ENCODE measurements at places on chromosomes 12 and 14.

DNA sequence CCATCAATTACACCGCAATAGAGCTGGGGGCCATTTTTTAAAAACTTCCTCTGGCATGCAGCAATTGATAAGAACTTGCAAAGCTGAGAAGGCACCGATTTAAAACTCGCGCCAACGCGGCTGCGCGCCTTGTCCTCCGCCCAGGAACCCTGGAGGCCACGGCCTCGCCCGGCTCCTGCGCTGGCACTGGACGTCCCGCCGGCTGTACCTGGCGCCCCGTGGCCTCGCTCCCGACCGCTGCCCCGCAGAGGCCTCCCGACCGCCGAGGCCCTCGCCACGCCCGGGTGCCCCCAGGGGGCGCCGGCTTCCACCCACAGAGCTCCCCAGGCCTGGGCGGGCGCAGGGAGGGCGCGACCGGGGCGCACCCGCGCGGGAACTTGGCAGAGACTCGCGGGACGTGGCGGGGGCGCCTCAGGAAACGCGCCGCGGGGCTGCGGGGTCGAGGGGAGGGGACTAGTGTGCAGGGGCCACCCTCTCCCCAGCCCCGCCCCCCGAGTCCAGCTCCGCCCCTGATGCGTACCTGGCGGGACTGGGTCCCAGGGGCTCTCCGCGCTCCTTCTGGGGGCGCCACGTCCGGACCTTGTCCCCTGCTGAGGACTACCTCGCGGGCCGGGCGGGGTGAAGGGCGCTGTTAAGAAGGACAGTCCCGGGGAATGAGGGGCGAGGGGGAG, 65.7 kb downstream of the TNFAIP2 start:
- DNase-seq = no peak

- DNase-seq = no peak
Observed at GRCh38 chr12:132081423-132081822, 62.7 kb downstream of the DDX51 start.

DNA sequence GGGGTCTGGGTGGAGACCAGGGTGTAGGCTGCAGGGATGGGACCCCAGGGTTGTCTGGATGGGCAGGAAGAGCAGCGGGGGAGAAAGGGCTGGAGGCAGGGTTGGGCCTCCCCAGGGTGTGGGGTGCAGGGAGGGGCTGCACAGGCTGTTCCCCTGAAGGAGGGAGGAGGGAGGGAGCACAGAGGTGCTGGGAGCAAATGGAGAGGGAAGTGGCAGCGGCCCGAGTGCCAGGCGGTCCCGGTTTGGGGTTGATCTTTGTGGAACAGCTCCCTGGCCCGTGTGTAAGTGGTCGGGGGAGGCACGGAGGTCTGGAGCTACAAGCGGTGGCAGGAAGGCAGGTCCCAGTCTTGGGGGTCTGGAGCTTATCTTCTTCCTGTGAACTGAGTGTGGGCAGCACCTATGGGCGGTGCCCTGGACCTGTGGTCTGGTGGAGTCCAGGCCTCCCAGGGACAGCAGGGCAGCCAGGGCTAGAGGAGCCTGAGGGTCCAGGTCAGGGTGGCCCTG, 391.6 kb downstream of the TMEM121 start:
- no peak for DNase-seq

DNA sequence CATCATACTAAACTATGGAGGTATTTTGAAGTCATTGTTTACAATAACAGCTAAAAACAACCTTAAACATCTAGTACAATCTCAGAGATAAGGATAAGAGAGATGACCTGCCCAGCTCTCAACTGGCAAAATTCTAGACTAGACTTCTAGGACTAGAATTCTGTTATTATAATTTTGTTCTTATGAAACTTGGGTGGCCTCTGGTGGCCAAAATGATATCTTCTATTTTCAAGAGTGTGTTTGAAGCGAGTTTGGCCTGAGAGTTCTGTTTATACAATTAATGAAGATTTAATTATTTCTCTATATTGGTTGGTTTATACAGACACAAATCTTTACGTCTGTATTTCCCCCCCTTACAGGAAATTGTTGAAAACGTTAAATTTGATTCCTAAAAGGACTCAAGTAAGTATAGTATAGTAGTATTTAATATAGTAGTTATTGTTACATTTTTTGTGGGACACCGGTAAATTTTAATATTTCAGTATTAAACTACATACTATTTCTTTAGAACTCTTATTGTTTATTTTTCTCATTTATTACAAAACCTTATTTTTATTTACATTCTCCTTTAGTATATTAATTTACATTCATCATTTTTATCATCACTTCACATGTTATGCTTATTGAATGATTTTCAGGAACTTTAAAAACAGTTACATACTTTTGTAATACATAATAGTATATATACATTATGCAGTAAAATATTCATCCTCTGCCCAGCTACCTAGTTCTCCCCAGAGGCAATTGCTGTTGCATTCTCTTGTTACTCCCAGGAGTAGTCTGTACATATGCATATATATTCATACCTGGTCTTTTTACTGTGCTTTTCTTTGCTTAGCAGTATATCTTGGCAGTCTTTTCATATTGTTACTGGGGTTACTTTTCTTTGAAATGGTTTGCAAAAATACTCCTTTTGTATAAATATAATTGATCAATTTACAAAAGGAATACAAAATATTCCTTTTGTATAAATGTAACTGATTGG, 6.6 kb downstream of the PPHLN1 start:
- no peak for DNase-seq

DNA sequence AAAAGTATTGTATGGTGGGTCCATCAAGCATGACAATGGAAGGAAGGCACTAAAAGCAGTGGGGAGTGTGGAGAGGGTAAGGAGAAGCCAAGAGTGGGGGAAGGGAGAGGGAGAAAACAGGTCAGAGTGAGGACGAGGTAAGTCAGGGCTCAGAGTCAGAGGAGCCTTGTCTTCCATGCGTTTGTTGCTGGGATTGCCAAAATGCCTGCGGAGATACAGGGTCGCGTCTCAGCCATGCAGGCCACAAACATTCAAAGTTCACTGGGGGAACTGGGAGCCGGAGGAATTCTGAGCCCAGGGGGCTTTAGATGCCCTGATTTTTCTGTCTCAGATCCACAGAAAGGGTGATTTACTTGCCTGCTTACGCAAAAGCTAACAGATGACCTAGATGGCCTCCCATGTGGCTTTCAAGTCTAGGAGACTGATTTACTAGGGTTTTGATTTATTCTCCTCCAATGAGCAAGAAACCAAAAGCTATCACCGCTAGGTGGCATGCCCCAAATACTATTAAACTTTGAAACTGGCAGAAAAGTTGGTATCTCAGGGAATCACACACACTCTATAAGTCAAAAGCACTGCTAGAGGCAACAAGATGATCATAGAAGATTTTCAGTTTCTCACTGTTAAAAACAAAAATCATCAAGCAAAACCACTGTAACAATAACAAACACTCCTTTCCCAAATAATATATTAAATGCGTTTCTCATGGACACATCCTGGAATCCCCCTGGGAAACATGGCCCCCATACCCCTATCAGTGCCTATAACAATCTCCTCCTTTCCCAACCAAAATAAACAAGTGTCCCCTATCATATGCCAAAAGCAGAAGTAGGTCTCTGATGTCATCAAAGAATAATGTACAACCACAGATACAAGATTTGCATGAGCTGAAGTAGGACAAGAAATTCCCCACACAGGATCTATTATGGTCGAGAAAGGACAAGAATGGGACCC, 26.6 kb upstream of the MDM1 start:
- DNase-seq = peak; percentile 43

DNA sequence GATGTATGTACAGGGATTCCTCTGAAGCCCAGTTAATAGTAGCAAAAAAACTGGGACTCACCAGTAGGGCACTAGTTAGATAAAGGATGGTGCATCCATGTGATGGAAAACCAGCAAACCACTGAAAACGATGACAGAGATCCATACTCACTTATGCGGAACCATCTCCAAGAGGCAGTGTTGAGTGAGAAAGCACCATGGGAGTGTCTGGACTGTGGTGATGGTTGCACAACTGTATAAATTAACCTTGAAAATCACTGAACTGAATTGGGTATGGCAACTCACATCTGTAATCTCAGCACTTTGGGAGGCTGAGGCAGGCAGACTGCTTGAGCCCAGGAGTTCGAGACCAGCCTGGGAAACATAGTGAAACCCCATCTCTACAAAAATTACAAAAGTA, 53.6 kb upstream of the ZFP36L1 start:
- no peak for DNase-seq

DNA sequence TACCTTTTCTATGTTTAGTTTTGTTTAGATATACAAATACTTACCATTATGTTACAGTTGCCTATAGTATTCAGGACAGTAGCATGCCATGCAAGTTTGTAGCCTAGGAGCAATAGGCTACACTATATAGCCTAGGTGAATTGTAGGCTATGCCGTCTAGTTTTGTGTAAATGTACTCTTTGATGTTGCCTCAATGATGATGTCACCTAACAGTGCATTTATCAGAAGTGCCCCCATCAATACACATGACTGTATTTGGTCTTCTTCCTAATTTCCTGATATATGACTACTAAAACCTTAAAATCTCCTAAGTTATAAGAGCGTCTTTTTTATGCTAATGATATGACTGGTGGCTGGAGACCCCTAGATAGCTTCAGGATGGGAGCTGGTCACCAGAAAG, 394.4 kb upstream of the STXBP6 start:
- no peak for DNase-seq

- no peak for DNase-seq
Observed at GRCh38 chr14:103008126-103008525, 49.2 kb downstream of the CDC42BPB start.

DNA sequence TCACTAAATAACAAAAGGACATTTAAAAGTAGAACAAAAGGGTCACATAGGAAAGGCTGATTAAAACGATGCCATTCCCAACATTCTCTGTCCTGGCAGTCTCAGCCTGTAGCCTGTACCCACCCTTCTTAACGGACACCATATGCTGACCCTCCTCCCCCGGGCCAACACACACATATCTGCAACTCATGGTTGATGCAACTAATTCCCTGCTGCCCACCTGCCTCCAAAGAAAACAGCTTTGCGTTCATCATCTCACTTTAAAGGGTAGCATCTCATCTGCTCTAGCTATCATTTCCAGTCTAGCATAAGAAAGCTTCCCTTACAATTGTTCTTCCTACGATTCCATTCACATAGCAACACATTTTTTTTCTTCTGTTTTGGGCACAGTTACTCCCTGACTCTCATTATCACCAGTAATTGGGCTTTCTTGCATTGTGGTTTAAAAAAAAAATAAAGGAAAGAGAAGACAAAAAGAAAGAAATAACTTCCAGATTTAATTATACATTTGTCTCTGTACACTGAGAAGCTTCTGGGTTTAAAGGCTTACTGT, 92.9 kb downstream of the KCNC2 start:
- no peak for DNase-seq

GRCh38 chr12:64103825-64104740, 118.0 kb downstream of the KICS2 start:
- DNase-seq = no peak

GRCh38 chr14:77529963-77530362, 31.3 kb upstream of the ISM2 start:
- DNase-seq = no peak

DNA sequence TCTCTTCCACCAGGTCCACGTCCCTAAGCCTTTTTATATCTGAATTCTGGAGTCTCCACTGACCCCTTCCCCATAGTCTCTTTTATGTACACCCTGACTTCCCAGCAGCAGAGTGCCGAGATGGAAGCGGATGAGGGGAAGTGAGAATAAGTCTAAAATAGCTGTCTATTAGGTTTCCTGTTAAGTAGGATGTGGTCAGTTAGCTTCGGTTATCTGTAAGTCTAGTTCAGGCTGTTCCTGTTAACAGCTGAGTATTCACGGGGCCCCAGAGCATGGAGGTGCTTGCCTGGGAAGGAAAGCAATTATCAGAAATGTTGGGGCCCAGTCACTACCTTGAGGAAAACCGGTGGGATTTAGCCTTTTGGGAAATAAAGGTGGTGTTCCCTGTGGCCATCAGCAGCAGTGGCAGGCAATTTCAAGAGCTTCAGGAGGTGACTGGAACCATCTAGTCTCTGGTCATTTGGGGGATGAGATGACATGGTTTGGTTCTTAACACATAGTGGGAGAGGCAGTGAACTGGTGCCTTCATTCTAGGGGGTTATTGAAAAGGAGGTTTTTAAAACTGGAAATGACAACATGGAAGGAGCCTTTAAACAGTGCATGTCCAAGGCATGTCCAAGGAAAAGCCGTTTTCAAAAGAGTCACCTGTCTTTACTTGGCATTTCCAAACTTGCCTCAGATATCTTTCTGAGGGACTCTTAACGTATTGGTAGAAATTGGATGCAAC, 21.8 kb downstream of the CHST11 start:
- DNase-seq = no peak

DNA sequence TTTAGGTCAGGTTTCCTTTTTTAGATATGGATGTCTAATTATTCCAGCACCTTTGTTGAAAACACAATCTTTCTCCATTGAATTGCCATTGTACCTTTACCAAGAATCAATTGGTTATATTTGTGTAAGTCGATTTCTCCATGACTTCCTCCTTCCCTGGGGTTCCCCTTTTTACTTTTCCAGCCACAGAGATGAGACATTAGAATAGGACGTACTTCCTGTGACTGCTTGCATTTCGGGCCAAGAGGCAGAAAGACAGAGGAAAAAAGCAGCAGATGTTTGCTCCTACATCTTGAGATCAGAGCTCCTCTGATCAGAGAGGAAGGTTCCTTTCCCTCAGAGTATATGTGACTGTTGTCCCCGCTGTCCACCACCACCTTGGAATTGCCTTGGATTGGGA, 453.7 kb upstream of the RGS6 start:
- no peak for DNase-seq

DNA sequence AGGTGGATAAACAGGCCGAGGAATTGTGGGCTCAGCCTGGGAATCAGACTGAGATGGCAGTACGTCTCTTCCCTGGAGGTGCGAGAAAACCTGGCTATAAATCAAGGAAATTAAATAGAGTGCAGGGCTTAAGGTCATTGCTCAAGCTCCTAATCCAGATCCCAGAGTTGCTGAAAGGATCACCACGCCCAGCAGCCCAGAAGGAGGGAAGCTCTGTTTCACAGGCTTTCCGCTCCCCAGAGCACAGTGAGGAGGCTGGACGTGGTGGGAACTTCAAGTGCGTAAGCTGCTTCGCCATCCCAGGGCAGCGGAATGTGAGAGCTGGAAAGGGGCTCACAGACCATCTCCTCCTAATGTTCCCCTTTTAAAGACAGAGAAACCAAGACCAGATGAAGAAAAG, 651.6 kb upstream of the TBX3 start:
- DNase-seq = no peak

- no peak for DNase-seq
Observed at GRCh38 chr14:61927060-61927459, 164.8 kb downstream of the SNAPC1 start.

DNA sequence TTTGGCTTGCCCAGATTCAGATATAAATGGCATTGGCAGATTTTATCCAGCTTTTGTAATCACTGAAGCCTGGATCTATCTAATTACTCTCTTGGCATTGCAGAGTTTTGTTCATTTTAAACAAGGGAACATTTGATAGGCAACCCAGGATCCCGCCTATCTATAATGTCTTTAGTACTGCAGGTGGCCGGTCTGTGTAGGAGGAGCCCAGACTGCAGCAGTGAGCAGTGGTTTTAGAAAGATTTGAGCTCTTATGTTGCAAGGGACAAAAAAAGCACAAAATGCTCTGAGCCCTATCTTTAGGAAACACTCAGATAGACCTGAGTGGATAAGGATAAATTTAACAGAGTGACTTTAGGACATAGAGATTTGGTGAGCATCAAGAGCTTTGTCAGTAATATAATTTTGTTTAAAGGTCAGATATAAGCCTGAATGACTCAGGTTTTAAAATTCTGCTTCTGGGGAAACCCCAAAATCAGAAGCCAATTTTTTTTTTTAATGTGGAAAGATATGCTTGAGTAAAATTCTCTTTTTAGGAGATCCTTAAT, 165.5 kb downstream of the SLC5A8 start:
- no peak for DNase-seq

Measured in activated CD8-positive, alpha-beta memory T cell treated with anti-CD3 and anti-CD28 coated beads for 4 hours (primary cell).